ENCODE measurements at places on chromosomes 7 and 10. TPM values are rescaled to one million over a fixed set of nuclear protein-coding genes. Genes with fewer than 3 reads are reported as not detected.

Gene SYT15
- total RNA-seq = 4.9 TPM

Gene FEZF1
- not detected for total RNA-seq

Gene PRKCQ
- total RNA-seq = 0.34 TPM

Gene EFCAB10
- total RNA-seq = not detected

Gene SAMD8
- total RNA-seq = 23.8 TPM

Gene C10orf62
- total RNA-seq = not detected

Gene HOXA2
- total RNA-seq = 0.38 TPM

Gene HOXA6
- not detected for total RNA-seq

Gene ARMS2
- not detected for total RNA-seq

Gene HOXA9
- not detected for total RNA-seq

Gene NEUROG3
- total RNA-seq = not detected

Gene TEX36
- total RNA-seq = not detected

Gene PILRA
- total RNA-seq = 6.5 TPM

Data from left cardiac atrium (tissue), 4 donors.